ENCODE measurements at places on chromosomes 5 and 9.

- no peak for DNase-seq
These were observed 375 bp downstream of the NOP16 start for GRCh38 chr5:176388003-176388443.

- no peak for DNase-seq
These were observed 1.6 kb upstream of the PCAT7 start for GRCh38 chr9:94553029-94553938.

GRCh38 chr9:113395000-113395861, 5.9 kb downstream of the ALAD start:
- no peak for DNase-seq

DNA sequence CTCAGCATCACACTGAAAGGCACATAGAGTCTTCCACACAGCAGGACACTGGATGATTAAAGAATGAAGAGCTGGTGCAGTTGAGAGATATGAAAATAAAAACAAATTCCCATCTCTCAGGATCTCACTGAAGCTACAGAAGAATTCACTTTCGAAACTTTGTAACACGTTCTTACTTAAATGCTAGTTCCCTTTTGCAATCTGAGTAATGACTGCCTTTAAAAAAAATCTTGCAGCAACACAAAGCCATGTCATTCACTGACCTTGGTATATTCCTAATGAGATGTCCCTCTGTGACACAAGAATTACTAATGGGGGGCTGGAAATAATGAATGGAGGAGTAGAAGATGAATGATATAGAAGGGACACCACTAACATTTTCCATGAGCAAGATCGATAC, 201.8 kb downstream of the GLIS3 start:
- DNase-seq: no peak

DNA sequence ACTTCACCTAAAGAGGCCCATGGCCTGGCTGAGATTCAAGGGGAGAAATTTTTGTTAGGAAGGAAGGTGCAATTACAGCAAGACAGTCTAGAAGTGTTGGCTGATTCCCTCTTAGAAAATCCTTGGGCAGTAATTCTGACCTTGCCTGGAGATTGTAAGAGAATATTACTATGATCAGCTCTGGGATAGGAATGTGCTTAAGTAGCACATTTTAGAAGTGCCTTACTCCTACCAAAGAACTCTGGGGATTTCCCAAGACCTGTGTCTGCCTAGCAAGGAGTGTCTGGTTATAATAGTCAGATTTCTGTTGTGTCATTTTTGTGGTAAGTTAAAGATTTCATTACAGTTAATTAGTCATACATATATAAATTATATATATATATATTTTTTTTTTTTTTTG, 52.3 kb downstream of the NLN start:
- peak; percentile 40 for DNase-seq
